ENCODE measurements at places on chromosomes 5 and 9.
A peak's percentile ranks its signal among the peaks of the same experiment; 100 is the strongest.

DNA sequence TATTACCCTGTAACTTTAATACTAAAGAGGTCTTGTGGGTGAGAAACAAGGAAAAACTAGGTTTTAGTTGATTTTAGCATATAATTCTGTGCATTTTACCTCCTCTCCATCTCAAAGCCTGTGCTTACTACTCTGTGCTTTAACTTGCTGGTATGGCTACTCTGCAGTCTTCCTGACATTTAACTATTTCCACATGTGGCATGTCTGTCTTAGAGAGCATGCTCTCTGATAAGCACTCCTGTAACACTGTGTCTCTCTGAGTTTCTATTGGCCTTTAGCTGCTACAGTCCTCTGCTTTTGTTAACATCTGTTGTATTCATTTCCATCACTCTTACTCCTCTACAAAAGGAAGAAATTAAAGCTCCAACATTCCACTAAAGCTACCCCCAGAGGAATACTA lies 418.3 kb downstream of the RAB3C start:
- peaks cover 2% of the 10 kb centered on the region for H3K36me3 ChIP-seq
- peaks cover 5% of the 10 kb centered on the region for H3K4me1 ChIP-seq
- H3K27me3 ChIP-seq, result no peaks in the 10 kb centered on the region
- H3K27ac ChIP-seq, result no peak overlapping the region
- H3K4me3 ChIP-seq, result no peak overlapping the region
- no peak for DNase-seq

GRCh38 chr5:168117469-168117868 lies 174.0 kb upstream of the WWC1 start:
- DNase-seq, result no peak
- no peak overlapping the region for H3K27ac ChIP-seq
- H3K4me1 ChIP-seq, result peaks cover 5% of the 10 kb centered on the region
- H3K36me3 ChIP-seq, result no peaks in the 10 kb centered on the region

DNA sequence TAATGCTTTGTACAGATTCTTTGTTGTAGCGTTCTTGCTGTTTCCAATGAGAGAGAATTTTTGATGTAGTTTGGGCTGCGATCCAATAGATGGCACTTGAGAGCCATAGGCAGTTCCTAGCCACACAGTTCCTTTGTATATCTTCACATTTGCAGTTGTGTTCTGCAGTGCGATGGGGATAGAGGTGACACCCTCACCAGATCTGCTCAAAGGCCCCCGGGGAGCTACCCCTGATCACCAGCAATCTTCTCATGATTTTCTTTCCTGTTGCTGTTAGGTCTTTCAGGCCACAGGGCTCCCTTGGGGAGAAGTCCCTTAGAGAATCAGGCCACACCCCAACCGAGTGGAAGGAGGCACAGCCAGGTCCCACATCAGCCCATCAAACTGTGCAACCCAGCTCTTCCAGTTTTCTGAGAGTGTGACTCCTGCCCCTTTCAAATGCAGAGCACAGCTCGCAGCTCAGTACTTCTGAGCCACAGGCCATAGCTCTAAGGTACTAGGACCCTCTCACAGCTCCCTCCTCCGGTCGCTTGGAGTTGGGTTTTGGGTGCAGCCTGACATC lies 353.7 kb downstream of the SLCO4C1 start:
- DNase-seq, result peak; percentile 25
- no peak overlapping the region for H3K27ac ChIP-seq
- H3K27me3 ChIP-seq, result no peaks in the 10 kb centered on the region
- H3K4me3 ChIP-seq, result no peak overlapping the region
- no peaks in the 10 kb centered on the region for H3K36me3 ChIP-seq

DNA sequence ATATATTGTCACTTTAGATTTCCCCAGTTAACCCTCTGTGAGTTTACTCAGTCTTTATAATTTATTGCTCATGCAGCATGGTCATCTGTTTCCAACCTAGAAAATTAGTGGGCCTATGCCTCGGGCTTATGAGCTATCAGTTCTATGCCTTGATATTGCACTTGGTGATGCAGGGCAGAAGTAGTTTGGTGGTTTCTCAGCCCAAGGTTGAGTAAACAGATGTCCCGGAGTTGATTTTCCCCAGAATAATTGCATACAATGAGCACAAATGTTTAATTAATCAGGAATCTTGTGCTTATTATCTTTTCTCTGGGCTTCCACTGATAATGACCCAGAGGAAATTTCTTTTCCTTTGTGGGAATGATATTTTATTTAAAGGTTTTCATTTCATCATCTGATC lies 474.0 kb downstream of the CCDC171 start:
- H3K36me3 ChIP-seq, result no peaks in the 10 kb centered on the region
- no peaks in the 10 kb centered on the region for H3K27me3 ChIP-seq
- H3K4me1 ChIP-seq, result no peaks in the 10 kb centered on the region
- no peak overlapping the region for H3K27ac ChIP-seq
- no peak for DNase-seq

DNA sequence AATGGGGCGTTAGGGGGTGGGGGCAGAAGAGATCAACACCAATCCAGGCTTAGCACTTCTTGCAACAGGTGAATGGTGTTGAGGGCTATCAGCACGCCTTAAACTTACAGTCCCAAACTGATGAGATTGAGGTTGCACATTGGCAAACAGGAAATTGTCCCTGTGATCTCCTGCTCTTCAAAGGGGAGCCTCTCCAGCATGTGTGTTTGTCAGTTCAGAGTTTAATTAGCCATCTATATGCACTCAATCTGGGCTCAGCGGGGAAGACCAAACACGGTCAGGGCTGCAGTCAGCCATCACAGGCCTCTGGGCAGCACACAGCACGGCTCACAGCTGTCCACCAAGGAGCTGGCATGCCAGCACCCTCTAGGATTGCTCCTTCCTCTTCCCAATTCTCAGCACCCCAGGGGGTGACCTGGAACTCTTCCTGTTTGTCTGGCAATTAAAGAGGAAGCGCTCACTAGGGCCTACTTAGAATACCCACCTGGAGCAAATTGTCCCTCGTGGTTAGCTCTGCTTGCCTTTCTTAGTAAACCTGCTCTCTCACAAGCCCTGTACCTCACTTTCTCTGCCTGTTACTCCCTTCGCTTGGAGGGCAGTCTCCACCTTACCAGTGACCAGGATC lies 217.4 kb downstream of the SLIT3 start:
- no peak overlapping the region for H3K27ac ChIP-seq
- H3K4me3 ChIP-seq, result no peak overlapping the region
- H3K4me1 ChIP-seq, result peaks cover 17% of the 10 kb centered on the region

DNA sequence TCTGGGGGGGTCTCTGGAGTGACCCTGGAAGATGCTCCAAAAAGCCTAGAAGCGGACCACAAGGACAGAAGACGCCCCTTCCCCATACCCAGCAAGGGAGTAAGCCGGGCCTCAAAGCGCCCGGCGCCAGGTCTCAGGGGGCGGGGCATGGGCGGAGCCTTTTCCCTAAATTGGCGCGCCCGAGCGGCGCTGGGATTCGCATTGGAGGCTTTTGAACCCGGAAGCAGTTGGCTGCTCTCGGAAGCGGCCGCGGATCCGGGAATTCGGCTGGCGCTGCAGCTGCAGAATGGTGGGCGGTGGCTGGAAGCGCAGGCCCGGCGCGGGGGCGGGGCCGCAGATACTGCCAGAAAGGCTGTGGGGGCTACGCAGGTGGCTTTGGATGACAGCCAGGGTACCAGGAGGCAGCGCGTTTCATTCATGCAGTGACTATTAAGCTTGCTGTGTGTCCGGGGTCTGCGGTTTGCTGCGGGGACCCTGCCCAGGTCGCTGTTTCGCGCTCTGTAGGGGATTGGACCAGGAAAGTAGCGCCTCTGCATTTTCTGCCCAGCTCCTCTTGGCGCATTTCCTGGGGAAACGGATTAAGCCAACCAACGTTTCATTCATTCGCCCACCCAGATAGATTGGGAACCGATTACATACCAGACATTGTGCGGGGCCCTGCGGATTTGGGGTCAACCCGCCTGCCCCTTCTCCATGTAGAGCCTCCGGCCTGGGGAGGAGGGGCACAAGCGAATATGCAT lies 83.0 kb upstream of the FREM1 start:
- DNase-seq, result peak; percentile 55
- H3K36me3 ChIP-seq, result no peaks in the 10 kb centered on the region
- no peaks in the 10 kb centered on the region for H3K27me3 ChIP-seq

GRCh38 chr9:27528886-27529315 lies 713 bp downstream of the MOB3B start:
- peak; percentile 85 for DNase-seq
- H3K36me3 ChIP-seq, result no peaks in the 10 kb centered on the region
- H3K27ac ChIP-seq, result peak overlapping the region; percentile 89
- peak overlapping the region; percentile 91 for H3K4me3 ChIP-seq
- peaks cover 12% of the 10 kb centered on the region for H3K4me1 ChIP-seq
